ENCODE measurements at places on chromosomes 2 and 18.

DNA sequence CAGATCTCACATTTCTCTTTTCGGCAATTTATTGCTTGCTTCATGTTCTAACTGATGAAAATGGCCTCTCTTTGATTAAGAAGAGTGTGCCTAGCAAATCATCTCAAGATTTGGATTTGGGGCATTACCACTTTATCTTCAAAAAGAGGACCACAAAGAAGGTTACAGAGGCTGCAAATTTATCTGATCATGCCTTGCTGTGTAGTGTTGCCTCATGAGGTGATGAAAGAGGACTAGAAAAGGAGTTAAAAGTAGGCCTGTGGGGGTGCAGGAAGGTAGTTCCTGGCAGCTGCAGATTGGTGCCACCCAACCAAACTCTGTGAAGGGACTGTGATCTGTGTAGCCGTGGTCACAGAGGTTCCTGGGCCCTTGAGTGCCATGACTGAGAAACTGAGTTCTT, 69.2 kb downstream of the PRELID3A start:
- no peak for DNase-seq

DNA sequence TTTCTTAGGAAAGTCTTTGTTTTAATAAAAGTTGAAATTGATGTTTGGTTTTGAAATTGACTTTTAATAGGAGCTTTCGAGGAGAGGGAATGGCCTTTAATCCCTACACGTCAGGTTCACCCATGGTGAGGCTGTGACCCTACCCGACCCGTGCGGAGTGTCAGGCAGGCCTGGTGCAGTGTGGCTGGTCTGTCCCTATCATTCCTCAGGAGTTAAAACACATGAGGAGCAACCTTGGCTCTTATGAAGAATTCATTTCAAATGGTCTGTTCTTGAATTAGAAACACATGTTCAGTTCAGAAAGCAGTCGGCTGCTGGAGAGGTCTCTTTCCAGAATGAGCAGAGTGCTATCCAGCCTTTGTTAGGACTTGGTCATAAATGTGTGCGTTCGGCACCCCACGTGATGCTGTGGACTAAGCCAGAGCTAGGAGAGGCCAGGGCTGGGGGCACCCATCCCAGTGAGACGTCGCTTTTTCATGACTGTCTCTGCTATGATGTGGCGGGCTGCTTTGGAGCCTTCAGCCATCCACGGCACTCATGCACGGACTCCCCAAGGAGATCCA, 54.7 kb downstream of the EMILIN2 start:
- peak; percentile 57 for DNase-seq

DNA sequence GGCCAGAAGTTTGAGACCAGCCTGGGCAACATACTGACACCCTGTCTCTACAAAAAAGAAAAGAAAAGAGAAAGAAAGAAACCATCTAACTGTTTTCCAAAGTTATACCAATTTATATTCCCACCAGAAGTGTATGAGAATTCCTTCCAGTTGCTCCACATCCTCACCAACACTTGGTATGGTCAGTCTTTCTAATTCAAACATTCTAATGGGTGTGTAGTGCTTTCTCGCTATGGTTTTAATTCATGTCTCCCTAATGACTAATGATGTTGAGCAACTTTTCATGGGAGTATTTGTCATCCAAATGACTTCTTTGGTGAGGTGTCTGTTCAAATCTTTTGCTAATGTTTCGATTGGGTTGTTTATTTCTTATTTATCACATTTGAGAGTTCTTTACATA, 10.5 kb upstream of the B3GNT7 start:
- no peak for DNase-seq

DNA sequence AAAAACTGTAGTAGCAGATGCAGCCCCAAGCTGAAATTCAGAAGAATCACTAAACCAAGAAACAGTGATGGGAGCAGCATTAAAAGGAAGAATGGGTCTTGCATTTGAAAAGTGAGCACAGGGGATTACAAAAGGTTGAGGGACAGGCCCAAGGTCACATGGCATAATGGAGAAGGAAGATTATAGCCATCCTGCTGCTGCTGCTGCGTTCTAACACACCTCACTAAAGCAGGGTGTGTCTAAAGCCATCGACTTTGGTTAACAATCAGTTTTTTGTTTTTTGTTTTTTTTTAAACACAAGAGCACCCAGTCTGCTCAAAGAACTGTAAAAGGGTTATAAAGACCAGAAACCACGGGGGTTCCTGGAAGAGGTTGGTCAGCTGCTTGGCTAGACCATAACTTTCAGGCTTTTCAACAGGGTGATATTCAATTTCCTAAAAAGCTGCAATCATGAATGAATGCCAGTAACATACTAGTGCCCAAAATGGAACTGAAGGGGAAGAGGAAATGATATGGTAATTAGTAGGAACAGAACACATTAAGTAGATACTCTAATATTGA, 102.6 kb downstream of the MYO5B start:
- no peak for DNase-seq

- no peak for DNase-seq
Measured at GRCh38 chr2:224893848-224894247, 148.4 kb downstream of the DOCK10 start.

Measured in Right ventricle myocardium superior (tissue), 1 donor.